Fibroblast of skin of right quadriceps (primary cell): ENCODE measurements at places on chromosomes 7 and 10.

DNA sequence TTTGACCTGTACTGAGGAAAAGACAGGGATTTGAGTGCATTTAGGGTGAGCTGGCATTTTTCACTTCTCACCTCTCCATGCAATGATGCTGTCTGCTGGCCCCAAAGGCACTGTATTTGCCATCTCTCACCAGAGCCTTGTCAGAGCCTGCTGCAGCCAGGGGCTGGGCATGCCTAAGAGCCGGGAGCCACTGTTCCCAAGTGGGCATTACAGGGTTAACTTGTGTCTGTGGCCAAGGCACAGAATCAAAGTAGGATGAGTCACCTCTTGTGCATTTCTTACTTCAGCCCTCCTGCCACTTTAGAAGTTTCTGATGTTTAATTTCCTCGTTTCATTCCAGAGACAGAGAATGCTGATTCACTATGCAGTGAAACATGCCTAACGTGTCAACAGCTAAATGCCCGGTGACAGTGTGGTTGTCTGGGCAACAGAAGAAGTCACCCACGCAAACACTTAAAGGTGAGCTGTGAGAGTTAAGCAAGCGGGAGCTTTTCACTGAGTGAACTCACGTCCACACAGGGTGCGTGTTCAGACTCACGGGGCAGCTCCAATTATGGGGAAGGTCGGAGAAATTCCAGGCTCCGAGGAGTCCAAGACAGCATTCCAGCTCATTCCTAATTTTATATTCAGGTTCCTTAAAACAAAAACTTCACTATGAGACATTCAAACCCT, 57.1 kb upstream of the IGFBP3 start:
- peak; percentile 98 for DNase-seq

GRCh38 chr10:101066896-101067355, 5.1 kb downstream of the KAZALD1 start:
- no peak for DNase-seq

- DNase-seq, result peak; percentile 57
Observed at GRCh38 chr7:42020061-42020460, 216.9 kb downstream of the GLI3 start.

- no peak for DNase-seq
Observed at GRCh38 chr7:44112997-44113763, 9.0 kb downstream of the AEBP1 start.

- DNase-seq, result no peak
Observed at GRCh38 chr10:132391676-132392020, 5.4 kb upstream of the PWWP2B start.

GRCh38 chr10:108591417-108591816, 1331.9 kb downstream of the XPNPEP1 start:
- DNase-seq, result no peak

DNA sequence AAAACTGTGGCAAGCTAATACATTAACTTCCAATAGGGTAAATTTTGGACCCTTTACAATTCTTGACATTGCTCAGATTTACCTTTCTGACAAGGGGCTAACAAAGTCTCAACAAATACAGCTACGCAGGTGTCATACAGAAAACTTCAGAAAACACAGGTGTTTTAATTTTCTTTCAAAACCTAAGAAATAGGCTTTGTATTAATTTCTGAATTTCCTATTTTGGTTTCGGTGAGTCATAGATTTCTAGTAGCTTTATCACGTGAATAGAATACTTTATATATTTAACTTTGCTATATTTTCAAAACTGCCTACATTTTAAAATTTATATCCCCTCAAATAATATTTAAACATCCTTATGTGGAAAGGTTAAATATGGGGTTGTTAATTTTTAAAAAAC, 215.3 kb downstream of the DGKB start:
- no peak for DNase-seq

DNA sequence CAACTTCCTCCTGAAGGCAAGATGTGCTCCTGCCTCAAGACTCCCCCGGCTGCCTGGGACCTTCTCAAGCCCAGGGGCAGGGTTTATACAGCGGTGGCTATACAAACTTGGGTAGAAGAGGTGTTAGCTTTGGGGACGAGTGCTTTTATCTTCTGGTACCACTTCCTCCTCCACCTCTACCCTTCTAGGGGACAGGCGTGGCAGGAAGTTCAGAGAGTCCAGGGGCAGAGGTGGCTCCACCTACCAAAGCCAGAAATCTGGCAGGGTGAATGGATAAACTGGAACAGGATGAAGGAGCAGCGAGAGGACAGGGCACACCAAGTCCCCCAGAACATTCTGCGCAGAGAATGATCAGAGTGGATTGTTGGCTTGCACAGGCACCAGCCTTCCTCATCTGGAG, 24.0 kb upstream of the TM9SF3 start:
- DNase-seq, result no peak

DNA sequence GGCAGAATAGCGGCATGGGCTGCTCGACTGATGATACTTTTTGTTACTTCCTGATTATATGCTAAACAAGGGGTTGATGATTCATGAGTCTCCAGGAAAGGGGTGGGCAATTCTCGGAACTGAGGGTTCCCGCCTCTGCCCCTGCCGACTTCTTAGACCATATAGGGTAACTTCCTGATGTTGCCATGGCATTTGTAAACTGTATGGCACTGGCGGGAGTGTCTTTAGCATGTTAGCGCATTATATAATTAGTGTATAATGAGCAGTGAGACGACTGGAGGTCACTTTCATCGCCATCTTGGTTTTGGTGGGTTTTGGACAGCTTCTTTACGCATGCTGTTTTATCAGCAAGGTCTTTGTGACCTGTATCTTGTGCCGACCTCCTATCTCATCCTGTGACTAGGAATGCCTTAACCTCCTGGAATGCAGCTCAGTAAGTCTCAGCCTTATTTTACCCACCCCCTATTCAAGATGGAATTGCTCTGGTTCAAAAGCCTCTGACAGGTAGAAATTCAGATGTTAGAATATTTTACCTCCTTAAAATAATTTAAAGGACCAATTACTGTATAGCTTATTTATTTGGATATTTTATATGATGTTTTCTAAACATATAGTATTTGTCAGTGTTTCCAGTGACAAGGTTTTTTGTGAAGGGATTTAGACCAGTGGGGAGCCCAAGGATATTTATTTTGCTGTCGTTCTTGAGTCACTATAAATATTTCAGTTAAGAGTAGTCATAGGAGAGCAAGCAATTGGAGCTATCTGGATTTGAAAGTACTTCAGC, 90.1 kb upstream of the PIK3CG start:
- DNase-seq, result no peak

GRCh38 chr10:116850058-116850611, 836 bp downstream of the ENO4 start:
- no peak for DNase-seq

- DNase-seq, result no peak
Observed at GRCh38 chr7:90719155-90719554, 123.0 kb downstream of the CDK14 start.

GRCh38 chr10:118108194-118109026, 61.7 kb upstream of the RAB11FIP2 start:
- peak; percentile 28 for DNase-seq

DNA sequence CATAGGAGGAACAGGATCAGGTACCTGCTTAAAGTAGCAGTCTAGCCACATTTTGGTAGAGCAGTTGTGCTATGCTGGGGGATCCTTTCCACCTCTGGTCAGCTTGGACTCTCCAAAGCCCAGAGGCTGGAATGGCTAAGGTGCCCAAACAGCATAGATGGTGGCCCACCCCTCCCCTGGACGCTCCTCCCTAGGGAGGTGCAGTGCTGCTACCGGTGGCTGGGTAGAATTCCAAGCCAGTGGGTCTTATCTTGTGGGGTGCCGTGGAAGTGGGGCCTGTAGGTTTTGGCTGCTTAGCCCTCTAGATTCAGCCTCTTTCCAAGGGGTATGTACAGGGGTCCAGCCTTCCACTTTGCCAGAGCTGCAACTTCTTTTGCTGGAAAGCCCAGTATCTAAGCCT, 44.0 kb downstream of the RUNDC3B start:
- no peak for DNase-seq

GRCh38 chr7:122849322-122849956, 36.8 kb downstream of the CADPS2 start:
- DNase-seq, result no peak

GRCh38 chr7:2821842-2822507, 22.1 kb downstream of the GNA12 start:
- DNase-seq, result peak; percentile 92
